ENCODE measurements at places on chromosomes 12 and 14.

DNA sequence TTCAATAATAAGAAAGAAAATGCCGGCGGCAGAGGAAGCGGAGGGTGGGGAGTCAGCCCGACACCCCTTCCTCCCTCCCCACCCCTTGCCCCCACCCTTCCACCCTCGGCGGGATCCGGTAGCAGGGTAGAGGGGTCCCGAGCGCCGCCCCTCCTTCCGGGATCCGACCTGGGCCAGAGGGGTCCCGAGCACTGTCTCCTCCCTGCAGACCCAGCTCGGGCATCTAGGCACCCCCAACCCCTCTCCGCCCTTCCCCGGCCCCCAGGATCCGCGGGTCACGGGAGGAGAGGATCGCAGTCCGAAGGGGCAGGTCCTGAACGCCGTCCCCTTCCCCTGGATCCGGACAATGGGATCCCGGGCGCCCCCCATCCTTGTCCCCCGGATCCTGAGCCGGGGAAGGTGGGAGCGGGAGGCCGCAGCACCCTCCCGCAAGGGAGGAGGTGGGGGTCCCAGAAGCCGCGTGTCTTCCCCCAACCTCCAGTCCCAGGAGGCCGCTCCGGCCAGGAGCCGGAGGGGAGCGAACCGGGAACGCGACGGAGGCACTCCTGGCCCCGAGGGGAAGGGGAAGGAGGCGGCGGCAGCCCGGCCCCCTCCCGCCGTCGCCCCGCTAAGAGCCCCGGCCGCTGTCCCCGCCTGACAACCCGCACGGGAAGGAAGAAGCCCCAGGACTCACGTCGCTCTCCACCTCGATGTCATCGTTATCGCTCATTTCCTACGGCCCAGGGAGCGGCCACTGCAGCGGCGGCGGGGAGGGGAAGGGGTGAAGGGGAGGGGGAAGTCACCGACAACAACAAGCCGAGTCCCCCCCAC is 481 bp downstream of the MAX start:
- no peak for DNase-seq

GRCh38 chr14:77141214-77142004 is at the start of gene ZDHHC22:
TSS of gene ZDHHC22 (minus strand) at chr14:77141791. CDS start at chr14:77139738, 2,053 bp downstream.
- DNase-seq: peak; percentile 29

DNA sequence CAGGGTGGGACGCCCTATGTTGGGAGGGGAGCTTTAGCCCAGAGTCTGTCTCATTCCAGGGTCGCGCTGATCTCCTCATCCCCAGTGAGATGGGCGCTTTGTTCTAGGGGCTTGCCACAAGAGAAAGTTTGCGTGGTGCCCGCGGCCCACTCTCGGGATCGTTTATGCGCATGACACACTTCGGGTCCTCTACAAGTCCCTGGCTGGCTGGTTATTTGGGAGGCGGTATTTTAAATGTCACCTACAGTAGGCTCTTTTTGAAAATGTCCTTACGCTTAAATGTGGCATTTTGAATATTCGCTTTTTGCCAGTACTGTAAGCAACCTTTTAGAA is 541 bp downstream of the GOLT1B start:
- DNase-seq: peak; percentile 24

DNA sequence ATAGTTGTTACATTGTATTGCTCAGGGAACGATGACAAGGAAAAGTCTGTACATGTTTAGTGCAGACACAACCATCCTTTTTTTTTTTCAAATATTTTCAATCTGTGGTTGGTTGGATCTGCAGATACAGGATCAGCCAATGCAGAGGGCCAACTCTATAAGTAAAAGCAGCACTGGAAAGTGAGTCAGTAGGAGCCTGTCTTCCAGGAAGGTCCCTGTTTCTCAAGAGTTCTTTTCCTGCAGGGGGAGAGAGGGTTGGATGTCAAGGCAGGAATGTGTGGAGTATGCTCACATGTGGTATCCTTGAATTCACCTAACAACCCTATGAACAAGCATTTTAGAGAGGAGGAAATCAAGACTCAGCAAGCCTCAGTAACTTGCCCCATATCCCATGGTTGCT is 409.1 kb downstream of the NPAS3 start:
- peak; percentile 29 for DNase-seq

GRCh38 chr12:21912318-21912717 is 28.9 kb downstream of the ABCC9 start:
- peak; percentile 1 for DNase-seq

DNA sequence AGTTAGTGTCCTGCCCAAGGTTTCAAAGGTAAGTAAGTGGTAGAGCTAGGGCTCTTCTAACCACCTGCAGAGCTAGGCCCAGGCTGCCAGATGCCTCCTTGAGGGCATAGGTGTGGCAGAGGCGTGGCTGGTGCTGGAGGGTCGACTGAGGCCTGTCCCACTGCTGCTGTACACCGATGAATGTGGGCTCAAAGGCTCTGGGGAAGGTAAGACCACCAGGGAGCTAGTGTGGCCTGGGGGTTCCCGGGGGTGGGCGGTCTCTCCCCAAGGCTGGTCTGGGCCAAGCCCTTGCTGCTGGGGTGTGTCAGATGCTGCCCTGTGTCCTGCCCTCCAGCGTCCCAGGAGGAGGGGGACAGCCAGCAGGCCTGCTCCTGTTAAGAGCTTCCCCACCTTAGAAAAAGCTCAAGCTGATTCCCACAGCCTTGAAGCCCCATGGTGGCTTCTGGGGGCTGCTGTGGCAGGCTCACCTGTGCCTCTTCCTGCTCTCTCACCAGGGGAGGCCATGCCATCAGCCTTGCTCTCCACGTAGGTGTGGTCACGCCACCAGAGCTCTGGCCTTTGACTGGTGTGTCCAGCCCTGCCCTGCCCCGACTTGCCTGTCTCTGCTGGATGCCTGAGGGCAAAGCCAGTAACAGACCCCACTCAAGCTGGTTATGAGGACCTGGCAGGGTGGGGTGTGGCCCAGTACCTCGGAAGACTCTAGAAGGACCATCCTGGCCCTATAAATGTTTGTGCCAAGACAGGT is 36.8 kb downstream of the SH2B3 start:
- no peak for DNase-seq

DNA sequence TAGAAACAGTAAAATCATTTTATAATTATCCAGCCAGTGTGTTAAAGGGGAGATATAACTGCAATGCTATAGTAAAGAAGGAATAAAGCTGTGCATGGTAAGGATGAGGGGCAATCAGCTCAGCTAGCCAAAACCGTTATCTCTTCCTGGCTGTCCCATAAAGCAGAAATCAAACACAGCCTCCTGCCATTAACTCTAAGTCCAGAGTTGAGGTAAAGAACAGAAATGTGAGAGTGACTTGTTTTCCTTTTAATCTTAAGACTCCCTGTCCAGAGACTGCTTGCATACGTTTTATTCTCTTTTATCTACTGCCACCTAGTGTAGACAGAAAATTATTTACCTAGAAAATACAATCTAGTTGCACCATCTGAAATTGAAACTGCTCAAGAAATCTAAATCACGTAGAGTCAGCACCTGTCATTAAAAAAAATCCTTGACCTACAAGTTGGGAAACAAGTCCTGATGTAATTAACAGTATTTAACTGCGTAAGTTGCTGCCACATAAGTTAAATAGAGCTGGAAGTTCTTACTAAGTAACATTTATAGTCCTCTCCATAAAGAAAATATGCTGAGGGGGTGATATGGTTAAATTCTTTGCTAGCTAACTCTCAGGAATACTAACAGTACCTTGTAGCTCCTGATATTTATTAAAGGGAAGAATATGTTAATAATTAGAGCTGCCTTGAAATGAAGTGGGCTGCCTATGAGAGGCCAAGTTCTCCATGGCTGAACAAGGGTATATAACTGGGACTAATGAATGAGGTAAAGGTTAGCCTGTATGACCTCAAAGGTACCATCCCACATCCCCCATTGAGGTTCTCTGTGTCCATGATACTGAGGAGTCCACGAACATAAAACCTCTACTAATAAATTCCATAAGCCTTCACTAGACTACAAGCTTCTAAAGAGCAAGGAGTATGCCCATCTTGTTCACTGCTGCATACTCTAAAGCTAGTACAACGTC is 62.7 kb downstream of the GALNT4 start:
- peak; percentile 69 for DNase-seq

DNA sequence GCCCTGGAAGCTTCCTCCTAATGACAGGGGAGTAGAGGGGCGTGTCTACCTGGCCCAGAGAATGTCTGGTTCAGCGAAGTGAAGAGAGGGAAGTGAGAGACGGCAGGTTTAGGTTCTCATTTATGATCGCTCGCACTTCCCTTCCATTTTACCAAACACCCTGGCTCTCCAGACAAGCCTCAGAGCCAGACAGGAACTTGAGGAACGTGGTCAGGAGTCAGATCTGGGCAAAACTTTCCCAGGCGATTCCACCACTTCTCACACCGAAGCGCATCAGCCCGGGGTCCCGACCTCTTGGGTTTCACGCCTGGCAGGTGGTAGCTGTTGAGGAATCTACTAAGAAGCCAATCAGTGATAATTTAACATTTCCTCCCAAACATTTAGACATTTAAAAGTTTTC is 21.3 kb downstream of the ACTN1 start:
- DNase-seq: no peak

DNA sequence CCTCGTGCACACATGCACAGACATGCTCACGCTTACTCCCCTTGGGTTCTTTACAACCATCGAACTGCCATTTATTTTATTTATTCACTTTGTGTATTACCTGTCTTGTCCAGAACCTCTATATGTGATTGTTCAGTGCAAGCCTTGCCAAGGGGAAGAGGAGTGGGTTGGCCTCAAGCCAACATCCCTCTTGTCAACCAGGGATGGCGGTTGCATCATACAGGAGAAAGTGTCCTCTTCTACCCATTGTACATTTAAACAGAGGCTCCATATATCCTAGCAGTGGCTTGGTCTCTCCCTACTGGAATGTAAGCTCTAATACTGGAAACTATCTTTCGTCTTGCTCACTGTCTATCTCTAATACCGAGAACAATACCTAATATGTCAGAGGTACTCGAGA is 108.4 kb downstream of the C12orf42 start:
- DNase-seq: no peak

DNA sequence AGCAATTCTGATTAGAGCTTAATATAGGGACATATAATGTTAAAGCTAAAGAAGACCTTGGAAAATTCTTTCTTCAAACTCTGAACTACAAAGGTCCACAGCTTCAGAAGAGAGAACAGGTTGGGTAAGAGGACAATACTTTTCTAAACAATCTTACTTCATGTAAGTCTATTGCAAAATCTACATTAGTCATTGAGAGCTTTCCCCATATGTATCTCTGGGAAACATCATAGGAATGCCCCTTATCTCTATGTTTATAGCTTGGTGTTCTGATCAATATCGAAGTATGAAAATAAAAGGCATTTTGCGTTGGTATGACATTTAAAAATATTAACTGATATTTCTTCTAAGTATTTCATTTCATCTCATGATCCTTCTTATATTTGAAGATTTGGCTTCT is 962.6 kb downstream of the AACS start:
- peak; percentile 19 for DNase-seq

- no peak for DNase-seq
Observed at GRCh38 chr12:8035440-8036010, 3.0 kb downstream of the FOXJ2 start.

- no peak for DNase-seq
Observed at GRCh38 chr14:76760331-76761135, 735 bp upstream of the VASH1 start.

DNA sequence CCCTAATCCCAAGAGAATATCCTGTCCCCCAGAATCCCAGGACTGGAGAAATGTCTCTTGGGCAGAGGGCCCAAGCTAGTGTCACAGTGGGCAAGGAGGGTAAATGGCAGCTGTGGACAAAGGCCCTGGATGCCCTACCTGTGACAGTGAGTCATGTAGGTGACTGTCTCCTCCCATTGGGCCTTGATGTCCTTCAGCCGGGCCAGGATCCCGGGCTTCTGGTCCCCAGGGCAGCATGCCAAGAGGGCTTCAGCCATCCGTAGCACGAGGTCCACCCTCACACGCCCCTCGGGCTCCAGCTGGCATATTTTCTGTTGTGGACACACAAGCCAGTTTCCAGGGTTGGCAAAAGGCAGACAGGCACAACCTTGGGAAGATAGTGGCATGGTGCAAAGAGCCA is 48.8 kb downstream of the SYNE3 start:
- no peak for DNase-seq

All from epithelial cell of esophagus (primary cell).